Activated CD4-positive, alpha-beta memory T cell treated with anti-CD3 and anti-CD28 coated beads for 36 hours (primary cell): ENCODE measurements at places on chromosomes 5 and 9. TPM values are rescaled to one million over a fixed set of nuclear protein-coding genes. Genes with fewer than 3 reads are reported as not detected.

PCDHGA12 gene
- total RNA-seq, result 0.07 TPM

MAMDC4 gene
- 14.3 TPM for total RNA-seq

FEM1C gene
- total RNA-seq, result 12.5 TPM

PCDHGB4 gene
- total RNA-seq, result 0.07 TPM

SPACA9 gene
- total RNA-seq, result 3.6 TPM

ARID3C gene
- 0.14 TPM for total RNA-seq

GRM6 gene
- not detected for total RNA-seq

MPDZ gene
- total RNA-seq, result not detected

INPP5E gene
- 21.3 TPM for total RNA-seq

CNTNAP3 gene
- total RNA-seq, result not detected

F2RL1 gene
- total RNA-seq, result 2.3 TPM

SAXO1 gene
- total RNA-seq, result not detected

FOXI1 gene
- not detected for total RNA-seq

AGGF1 gene
- total RNA-seq, result 26.5 TPM

VDAC1 gene
- total RNA-seq, result 407 TPM

SLC2A8 gene
- 3.2 TPM for total RNA-seq

PPP3R2 gene
- total RNA-seq, result not detected
